ENCODE measurements at places on chromosomes 2 and 18. TPM values are rescaled to one million over a fixed set of nuclear protein-coding genes. Genes with fewer than 3 reads are reported as not detected.

Gene ANO7
- 2.8 TPM for total RNA-seq

GRCh38 chr2:135424849-135425248 lies 106.2 kb downstream of the ZRANB3 start:
- DNase-seq: no peak

Gene UGT1A5
- total RNA-seq: not detected

DNA sequence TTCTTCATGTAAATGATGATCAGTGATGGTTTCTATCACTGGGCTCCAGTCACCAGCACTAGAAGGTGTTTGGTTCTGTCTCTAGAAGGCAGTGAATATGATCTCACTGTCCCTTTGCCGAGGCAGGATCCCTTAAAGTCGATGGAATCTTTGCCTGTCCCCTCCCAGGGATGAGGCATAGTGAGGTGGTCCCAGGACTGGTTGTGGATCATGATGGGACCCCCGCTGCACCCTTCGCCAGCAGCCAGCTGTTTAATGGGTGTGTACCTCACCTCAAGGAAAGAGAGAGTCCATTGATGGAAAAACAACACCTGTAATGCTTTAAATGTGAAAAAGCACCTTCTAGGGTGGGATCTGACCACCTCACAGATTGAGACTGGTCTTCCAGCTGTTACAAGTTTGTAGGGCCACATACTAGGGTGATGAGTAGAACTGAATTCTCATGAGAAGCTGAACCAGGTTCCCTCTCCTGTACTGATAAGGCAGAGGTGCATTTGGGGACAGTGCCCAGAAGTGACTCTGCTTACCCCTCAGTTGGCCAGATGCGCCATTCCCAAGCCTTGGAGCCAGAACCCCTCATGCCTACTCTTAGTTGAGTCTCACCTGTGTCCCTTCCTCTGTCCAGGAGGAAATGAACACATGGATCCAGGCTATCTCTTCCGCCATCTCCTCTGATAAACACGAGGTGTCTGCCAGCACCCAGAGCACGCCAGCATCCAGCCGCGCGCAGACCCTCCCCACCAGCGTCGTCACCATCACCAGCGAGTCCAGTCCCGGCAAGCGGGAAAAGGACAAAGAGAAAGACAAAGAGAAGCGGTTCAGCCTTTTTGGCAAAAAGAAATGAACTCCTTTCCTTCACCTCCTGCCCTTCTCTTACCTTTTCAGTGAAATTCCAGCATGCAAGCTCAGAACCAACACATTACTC lies 55.5 kb upstream of the EML6 start:
- no peak for DNase-seq

- DNase-seq: no peak
Measured at GRCh38 chr2:207205173-207205957, 39.6 kb upstream of the KLF7 start.

Gene CKAP2L
- 1.7 TPM for total RNA-seq

Gene NR4A2
- 0.04 TPM for total RNA-seq
